Stimulated activated naive B cell treated with anti-CD40 and anti-IgM and Interleukin-4, amounts not matched to agents 10 μg/mL and 1 μg/mL and 100 μg/mL, for 72 hours (primary cell): ENCODE measurements at places on chromosomes 6 and 20.

DNA sequence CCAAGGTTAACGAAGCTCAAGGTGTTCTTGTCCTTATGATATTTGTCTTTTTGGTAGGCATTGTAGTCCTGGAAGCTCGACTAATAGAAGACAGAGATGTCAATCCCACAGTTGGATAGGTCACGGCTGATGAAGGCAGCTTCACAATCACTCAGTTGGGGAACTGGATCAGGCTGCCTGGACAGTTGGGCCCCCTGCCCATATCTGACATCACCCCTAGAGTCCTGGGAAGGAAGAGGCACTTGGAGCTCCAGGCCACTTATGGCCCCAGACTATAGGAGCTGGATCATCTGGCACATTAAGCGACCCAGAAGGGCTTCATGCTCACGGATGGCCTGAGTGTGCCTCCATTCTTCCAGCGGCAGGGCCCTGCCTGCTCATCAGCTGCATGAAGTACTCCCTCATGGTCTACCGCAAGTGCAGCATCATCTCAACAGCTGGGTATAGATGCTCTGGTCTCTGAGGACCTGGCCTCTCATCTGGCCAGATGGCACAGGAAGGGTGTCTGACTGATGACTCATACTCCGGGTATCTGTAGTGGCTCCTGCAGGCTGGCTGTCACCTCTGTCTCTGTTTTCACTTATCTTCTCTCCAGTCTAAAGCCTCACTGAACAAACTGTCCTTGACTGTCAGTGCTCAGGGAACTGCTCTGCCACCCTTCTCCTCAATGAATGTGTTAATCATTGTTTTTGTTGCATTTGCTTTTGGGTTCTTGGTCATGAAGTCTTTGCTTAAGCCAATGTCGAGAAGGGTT is 29.2 kb upstream of the SSR1 start:
- no peak for DNase-seq

- no peak for DNase-seq
These were observed 276.4 kb downstream of the PRL start for GRCh38 chr6:22020299-22021003.

DNA sequence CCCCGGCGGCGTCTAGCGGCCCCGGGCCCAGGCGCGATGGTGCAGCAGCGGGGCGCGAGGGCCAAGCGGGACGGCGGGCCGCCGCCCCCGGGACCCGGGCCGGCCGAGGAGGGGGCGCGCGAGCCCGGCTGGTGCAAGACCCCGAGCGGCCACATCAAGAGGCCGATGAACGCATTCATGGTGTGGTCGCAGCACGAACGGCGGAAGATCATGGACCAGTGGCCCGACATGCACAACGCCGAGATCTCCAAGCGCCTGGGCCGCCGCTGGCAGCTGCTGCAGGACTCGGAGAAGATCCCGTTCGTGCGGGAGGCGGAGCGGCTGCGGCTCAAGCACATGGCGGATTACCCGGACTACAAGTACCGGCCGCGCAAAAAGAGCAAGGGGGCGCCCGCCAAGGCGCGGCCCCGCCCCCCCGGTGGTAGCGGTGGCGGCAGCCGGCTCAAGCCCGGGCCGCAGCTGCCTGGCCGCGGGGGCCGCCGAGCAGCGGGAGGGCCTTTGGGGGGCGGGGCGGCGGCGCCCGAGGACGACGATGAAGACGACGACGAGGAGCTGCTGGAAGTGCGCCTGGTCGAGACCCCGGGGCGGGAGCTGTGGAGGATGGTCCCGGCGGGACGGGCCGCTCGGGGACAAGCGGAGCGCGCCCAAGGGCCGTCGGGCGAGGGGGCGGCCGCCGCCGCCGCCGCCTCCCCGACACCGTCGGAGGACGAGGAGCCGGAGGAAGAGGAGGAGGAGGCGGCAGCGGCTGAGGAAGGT is 715 bp downstream of the SOX12 start:
- DNase-seq, result peak; percentile 50

- no peak for DNase-seq
These were observed 168.9 kb upstream of the CENPW start for GRCh38 chr6:126170978-126171382.

DNA sequence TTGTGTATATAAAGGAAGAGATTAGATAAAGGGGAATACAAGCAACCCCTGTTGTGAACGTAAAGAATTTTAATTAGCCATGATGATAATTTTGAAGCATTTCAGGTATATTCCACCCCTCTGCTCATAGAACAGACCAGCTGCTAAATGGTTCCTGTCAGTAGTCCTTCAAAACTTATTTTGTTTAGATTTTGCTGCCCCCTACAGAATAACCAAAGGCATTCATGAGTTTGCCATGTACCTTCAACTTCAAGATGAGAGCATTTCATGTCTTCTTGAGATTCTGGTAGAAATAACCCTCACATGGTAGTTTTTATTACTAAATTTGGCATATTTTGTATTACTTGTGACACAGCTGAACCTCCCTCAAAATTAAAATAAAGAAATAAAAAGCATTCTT is 1586.7 kb downstream of the HACE1 start:
- no peak for DNase-seq

DNA sequence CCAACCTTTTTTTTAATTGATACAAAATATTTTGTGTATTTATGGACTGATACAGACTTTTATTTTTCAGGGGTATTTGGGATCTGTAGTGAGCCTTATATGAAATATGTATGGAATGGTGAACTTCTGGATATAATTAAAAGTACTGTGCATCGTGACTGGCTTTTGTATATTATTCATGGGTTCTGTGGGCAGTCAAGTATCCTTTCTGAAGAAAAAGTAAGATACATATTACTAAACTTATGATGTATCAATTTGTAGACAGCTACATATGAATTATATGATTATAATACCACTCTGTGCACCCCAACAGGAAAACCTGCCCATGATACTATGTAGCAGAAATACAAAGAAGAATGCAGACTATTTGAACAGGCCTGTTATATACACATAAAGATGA is 47.2 kb downstream of the FIG4 start:
- no peak for DNase-seq

GRCh38 chr20:20815711-20816455 is 103.4 kb upstream of the RALGAPA2 start:
- no peak for DNase-seq

DNA sequence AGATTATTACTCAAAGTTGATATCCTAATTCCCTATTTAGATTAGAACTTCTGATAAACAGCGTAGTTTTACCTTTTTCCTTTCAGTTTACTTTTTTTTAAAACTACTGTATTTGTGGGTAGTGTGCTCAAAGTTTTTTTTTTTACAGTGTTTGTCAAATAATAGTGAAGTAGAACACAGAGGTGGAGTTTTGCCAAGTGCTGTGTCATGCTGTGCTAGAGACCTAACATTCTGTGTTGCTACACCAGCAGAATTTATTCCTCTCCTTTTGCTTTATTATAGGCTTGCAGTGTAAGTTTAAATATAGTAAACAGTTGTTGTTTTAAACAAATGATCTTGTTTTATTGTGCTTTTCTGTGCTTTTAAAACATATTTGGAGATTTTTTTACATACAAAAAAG is 125.4 kb downstream of the HIVEP1 start:
- no peak for DNase-seq

DNA sequence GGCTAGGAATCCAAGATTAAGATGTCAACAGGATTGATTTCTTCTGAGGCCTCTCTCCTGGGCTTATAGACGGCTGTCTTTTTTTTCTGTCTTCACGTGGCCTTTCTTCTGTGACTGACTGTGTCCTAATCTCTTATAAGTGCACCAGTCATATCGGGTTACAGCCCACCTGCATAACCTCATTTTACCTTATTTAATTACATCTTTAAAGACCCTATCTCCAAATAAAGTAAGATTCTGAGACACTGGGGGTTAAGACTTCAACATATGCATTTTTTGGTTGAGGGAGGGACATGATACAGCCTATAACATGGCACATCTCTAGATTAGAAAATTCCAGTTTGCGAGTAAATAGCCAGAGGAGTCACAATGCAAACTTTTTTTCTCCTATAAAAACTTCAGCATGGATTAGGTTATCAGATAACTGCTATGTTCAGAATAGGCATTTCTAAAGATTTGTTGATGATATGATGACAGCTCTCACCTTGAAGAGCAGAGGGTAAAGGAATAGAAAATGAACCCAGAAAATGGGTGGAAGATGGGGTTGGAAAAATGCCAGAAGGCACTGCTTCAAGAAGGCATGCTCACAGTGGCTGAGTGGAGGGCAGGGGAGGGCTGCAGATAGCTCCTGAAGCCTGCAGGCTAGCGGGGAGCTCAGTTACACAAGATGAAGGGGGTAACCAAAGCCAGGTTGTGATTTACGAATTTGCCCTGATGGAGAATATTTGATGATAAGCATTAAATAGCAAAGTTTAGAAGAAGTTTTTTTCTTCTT is 8.7 kb upstream of the PDE7B start:
- no peak for DNase-seq
